ENCODE measurements at places on chromosomes 3 and 15.

DNA sequence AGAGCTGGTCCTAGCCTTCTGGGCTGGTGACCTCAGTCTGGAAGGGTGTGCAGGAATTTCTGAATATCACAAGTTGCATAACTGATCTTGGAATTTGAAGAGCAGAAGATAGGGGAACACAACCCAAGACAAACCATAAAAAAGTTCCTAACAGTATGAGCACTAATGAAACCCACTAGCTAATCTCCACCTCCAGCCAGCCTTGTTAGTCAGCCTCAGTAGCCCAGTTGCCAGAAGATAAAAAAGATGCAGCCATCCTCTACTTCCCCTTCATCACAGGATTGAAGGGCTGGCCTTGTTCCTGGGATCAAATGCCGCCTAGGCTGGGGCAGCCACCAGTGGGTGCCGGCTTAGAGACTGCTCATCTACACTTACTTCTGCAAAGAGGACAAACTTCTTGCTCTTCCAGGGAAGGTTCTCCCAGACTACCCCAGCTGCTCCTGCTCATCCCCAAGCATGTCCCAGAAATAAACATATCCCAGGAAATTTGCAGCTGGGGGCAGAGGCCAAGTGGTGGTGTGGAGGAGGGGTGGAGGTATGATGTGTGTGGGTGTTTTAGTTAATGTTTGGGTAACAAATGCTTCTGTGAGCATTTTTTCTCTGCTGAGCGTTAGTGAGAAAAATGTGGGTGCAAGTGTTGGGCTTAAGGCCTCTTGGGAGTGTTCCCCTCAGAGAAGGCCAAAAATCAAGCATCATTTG lies 9.2 kb upstream of the ITGA11 start:
- DNase-seq, result peak; percentile 40

DNA sequence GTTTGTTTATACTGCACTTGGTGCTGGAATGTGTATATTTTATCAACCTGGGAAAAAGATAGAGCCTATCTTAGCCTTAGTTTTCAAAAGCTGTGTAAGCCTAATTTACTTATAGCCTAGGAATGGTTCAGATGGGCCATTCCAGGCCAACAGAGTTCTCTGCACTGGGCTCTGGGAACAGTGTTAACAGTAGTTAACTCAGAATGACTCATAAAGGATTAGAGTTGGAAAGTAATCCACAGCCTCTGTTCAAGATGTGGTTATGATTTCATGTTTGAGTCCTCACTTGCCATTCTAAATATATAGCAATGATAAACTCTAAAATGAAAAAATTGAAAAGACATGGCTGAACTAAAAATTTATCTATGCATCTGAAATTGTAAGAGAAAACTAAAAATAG lies 22.6 kb upstream of the PEX5L start:
- DNase-seq, result peak; percentile 51

DNA sequence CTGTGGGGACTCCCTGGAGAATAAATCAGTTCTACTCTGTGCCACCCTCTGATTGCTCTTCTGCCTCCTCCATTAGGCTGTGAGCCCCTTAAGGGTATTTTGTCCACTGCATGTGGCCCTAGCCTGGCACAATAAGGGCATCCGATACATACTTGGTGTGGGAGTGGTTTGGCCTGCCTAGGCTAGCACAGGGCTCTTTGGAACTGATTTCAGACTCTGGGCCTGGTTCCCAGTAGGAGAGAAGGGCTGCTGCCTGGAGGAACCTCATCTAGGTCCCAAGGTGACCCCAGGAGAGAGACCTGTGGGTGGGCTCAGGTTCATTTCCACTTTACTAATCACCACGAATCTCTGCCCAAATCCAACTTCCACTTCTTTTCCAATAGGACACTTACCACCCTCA lies 5.3 kb upstream of the CTDSPL start:
- DNase-seq, result no peak

- no peak for DNase-seq
Observed at GRCh38 chr3:170054204-170054603, 16.4 kb downstream of the GPR160 start.

DNA sequence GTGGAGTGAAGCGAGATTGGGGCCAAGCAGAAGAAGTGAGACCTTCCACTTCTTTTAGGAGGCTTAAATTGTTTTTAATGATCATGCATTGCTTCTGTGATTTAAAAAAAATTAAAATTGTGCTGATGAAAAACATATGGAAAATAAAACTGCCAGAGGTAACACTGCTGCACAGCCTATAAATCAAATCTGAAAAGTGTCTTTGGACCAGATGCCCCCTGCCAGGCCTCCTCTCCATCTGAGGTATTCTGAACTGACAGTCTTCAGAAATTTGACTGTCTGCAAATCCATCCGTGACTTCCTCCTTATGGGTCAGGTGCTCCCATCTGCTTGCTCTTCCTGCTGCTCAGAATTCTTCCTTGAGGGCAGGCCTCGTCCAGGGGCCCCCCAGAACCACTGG lies 108.5 kb upstream of the NR2E3 start:
- no peak for DNase-seq

GRCh38 chr3:151402349-151402748 lies 17.8 kb upstream of the P2RY12 start:
- no peak for DNase-seq

GRCh38 chr15:36977659-36978058 lies 122.7 kb downstream of the MEIS2 start:
- DNase-seq, result no peak

DNA sequence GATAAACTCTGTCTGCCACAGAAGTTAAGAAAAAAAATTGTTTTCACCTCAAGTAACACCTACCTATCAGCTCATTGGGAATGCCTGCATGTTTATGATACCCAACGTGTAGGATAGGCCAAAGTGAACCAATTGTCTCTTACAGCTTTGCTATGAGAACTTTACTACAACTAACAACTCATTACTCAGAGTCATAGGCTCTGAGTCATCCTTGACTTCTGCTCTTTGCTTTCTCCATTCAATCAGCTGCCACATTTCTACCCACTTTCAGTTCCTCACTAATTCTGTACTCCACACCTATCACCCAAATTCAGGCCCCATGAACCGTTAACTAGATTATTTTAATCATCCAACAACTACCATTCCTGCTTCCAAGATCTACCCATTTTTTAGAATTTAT lies 843.9 kb downstream of the TUSC7 start:
- DNase-seq, result peak; percentile 51

- peak; percentile 36 for DNase-seq
Observed at GRCh38 chr15:39788108-39788507, 5.5 kb upstream of the FSIP1 start.

GRCh38 chr3:10602769-10603768 lies 97.7 kb upstream of the ATP2B2 start:
- no peak for DNase-seq

DNA sequence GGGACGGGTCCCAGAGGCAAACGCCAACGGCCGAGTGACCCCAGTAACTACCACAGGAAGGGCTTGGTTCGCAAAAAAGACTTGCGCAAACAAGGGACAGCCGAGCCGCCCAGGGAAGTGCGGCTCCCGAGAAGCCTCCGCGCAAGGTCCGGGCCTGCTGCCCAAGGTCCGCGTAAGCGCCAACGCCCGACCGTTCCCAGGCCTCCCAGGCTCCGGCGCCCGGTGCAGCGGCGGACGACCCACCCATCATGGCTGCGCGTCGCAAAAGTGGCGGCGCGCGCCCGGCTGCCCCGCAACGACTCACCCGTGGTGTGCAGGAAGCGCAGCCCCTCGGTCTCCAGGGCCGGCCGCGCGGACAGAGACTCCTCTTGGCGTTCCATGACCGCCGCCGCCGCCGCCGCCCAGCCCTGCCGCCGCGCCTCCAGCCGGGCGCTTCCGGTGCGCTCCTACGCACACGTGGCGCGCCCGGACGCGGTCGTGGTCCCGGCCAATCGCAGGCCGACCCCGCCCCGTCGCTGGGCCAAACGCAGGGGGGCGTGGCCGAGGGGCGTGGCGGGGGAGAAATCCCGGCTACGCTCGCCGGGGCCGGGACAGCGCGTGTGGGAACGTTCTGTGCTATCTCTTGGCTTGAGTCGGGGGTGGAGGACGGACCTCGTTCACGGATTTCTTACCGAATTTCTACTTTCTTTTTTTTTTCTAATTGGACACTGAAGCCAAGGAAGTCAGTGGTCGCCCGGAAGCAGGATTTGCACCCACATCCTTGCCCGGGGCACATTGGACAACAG lies at the start of gene SELENOS:
TSS of gene SELENOS (minus strand) at position 448 of the 785 bp plus-strand sequence. CDS start at position 380, 68 bp downstream.
- DNase-seq, result peak; percentile 91

- DNase-seq, result no peak
Observed at GRCh38 chr15:73936181-73936580, 9.9 kb downstream of the LOXL1 start.

DNA sequence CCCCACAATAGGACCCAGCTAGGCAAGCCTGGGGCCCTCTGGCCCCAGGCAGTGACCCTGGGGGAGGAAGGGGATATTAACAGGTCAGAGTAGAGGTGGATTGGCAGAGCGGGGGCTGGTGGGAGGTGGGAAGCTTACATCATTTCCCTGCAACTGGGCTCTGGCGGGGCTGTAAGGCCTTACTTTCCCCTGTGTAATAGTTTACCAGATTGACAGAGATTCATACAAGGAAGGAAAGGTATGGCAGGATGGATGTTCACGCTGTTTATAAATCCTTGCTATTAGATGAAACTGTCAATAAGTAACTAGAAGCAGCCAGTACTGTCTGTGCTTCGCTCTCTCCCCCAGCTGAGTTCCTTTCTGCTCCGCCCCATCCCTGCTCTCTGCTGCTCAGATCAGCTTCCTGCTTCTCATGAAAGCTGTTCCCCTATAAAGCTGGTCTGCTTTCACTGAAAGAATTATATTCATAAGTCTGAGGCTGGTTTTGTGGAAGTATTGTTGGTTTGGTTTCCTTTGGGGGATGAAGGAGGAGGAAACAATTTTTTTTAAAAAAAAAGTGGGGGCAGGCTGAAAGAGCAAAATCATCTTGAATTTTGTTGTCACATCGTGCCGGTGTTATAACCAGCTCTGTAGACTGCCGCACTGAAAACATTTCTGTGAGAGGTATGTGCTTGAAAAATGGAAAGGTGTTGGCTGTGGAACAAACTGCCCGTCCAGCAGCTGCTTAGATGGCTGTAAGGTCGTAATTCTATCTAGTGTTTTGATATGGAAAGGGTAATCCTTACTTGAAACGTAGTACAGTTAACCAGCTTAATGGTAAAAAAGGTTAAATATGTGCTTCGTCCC lies 76.4 kb downstream of the BBX start:
- DNase-seq, result peak; percentile 53

DNA sequence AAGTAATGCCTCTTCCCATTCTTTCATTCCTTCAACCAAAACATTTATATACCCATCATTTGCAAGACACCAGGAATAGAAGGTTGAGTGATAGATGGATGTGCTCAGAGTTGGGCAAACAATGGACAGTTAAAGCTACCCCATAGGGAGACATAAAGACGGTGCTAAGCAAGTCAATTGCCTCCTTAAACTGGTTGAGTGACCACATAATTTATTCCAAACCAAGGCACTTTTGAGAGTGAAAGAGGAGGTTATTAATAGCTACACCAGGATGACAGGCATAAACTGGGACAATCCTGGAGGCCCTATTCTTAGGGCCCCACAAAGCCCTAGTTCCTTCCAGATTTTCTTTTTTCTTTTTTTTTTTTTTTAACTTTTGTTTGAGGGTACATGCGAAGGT lies 21.4 kb upstream of the DYNC1LI1 start:
- DNase-seq, result no peak

- DNase-seq, result no peak
Observed at GRCh38 chr3:28502397-28502937, 153.8 kb upstream of the AZI2 start.

- no peak for DNase-seq
Observed at GRCh38 chr3:62755285-62755684, 119.9 kb downstream of the CADPS start.

- DNase-seq, result no peak
Observed at GRCh38 chr3:102722317-102722716, 287.5 kb downstream of the ZPLD1 start.

DNA sequence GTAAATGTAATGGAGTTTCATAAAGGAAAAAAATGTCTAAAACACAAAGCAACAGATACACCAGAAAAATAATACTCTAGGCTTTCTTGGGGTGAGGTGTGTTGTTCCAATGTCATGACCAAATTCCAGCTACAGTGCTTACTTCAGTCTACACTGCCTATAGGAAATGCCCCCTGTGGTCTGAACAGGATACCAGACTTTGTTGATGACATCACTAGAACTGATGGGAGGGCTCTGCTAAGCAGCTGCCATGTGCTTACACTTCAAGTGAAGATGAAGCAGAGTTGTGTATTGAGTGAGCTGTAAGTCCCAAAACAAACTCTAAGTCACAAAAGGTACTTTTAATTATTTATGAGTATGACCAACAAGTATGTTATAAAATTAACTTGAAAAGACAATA lies 456.1 kb upstream of the IL12A start:
- peak; percentile 8 for DNase-seq

DNA sequence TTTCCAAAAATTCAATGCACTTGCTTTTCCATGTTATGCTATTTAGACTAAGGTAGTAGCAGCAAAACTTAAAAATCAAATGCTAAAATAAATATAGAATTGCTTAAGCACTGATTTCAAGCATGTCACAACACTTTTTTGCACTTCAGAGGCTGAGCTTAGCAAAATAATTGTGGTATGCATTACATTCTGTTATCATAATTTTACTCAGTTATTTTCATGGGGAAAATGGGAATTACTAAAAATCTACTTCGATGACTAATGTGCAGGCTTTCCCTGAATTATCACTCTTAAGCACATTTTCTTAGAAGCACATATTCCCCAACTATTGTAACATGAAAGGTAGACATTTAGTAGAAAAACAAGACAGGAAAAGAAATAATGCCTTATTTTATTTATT lies 322.4 kb upstream of the CBLB start:
- DNase-seq, result peak; percentile 30

DNA sequence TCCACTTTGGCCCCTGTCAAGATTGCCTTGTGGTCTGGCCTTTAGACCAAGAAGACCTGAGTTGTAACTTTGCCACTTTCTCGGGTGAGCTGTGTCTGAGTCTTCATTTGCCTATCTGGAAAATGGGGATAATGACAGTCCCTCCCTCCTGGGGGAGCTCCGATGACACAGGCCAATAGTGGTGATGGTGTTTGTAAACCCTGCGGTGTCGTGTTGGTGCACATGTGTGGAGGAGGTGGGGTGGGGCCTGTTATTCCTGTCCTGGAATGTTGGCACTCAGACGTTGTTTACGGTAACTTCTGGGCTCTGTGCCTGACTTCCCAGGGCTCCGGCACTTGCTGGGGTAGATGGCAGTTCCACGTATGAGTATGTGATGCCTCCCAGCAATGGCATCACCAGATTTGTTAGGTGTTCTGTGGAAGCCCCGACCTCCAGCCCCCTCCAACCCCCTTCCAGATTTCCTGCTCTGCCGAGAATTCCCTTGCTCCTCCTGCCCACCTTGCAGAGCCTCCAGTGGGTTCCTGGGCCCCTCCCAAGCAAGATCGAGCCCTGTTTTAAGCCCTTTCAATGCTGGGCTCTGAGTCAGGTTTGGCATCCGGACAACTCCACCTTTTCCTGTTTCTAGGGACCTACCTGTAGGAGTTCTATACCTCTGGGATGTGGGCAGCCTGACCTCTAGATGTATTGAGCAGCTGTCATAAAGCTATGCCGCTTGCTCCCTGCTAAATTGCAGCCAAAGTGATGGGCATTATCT lies 31.4 kb downstream of the HRH1 start:
- peak; percentile 95 for DNase-seq

DNA sequence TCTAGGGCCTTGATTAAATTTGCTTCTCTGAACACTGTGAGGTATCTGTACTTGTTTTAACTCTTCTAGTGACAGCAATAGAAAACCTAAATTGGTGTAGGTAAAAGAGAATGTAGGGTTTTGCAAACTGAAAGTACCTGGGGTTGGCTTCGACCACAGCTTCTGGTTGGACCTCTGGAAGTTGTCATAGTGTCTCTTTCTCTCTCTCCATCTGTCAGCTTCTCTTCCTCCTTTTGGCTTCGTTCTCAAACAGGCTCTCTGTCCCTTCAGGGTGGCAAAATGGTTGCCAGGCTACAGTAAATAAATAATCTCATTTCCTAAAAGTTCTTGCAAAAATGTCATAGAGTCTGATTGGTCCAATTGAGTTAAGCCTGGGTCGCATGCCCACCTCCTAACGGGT lies 149.3 kb upstream of the CTDSPL start:
- no peak for DNase-seq

Data from fibroblast of skin of right biceps (primary cell).